ENCODE measurements at places on chromosomes 3 and 15.
A peak's percentile ranks its signal among the peaks of the same experiment; 100 is the strongest.

- peak; percentile 56 for DNase-seq
These were observed at the start of gene RIOX2 for GRCh38 chr3:97971679-97972567. TSS of gene RIOX2 (minus strand) at chr3:97972431. CDS start at chr3:97967593, 4,838 bp downstream.

DNA sequence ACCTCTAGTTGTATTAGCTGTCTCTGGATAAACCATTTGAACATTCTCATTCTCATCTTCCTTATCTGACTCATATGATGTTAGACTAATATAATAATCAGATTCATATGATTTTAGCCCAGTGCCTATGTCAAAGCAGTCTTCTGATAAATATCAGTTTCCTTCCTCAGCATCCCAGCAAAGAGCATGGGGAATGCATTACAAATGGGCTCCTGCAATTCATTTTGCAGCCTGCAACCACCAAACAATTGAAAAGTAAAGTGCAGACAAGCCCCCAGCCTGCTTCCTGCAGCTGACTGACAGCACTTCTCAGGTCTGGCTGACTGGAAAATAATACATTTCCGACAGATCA lies 78.2 kb upstream of the STAC start:
- no peak for DNase-seq

GRCh38 chr15:74193299-74193718 lies 9.3 kb downstream of the STRA6 start:
- DNase-seq = peak; percentile 60

DNA sequence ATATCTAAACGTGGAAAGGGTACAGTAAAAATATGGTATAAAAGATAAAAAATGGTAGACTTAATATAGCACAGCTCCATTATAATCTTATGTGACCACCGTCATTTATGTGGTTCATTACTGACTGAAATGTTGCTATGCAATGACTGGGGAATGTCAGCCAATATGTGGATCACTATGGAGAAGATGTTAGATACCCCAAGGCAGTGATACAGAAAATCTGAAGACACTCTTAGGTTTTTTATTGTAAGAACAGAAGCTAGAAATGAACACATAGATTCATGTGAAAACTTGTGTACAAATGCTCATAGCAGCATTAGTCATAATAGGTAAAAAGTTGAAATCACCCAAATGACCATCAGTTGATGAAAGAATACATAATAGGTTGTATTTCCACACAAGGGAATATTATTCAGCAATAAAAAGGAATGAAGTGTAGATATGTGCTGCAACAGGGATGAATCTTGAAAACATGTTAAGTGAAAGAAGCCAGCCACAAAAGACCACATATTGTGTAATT lies 18.4 kb downstream of the MEF2A start:
- no peak for DNase-seq

GRCh38 chr3:66449411-66449974 lies 51.3 kb downstream of the LRIG1 start:
- no peak for DNase-seq

- DNase-seq = no peak
These were observed 111.1 kb upstream of the GBE1 start for GRCh38 chr3:81872566-81872965.

DNA sequence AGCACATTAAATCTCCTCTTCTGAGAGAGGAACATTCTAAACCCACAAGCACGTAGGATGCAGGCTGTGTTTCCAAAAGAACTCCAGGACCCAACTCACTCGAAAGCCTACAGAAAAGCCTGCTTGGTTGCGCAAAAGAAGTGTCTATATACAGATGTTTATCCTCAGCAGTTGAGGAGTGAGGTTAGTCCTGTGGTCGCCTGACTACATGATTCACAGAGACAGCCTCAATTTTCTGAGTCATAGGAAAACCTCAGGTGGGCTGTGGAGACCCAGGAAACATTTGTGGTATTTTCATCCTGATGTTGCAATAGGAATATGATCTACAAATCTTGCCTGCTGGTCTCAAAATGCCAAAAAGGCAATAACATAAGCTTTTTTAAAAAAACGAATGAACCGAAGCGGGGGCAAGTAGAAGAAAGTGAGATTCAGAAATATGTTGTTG lies 183.8 kb upstream of the THRB start:
- DNase-seq = no peak

- DNase-seq = peak; percentile 77
These were observed 77.6 kb downstream of the POLR2M start for GRCh38 chr15:57784081-57784511.

GRCh38 chr3:125150525-125151441 lies 61.8 kb downstream of the SLC12A8 start:
- no peak for DNase-seq

GRCh38 chr3:117443014-117443413 lies 733.4 kb downstream of the TUSC7 start:
- DNase-seq = no peak

Measured in T1000 (cell line).